OCI-LY7 (cell line): ENCODE measurements at places on chromosomes 12 and 14. TPM values are rescaled to one million over a fixed set of nuclear protein-coding genes. Genes with fewer than 3 reads are reported as not detected.

The PRH2 gene
- not detected in 2 replicates for total RNA-seq

The NTN4 gene
- total RNA-seq, result not detected in 2 replicates

- peak; percentile 58 for DNase-seq
These were observed 155.3 kb upstream of the ATP2B1 start for GRCh38 chr12:89863968-89864367.

DNA sequence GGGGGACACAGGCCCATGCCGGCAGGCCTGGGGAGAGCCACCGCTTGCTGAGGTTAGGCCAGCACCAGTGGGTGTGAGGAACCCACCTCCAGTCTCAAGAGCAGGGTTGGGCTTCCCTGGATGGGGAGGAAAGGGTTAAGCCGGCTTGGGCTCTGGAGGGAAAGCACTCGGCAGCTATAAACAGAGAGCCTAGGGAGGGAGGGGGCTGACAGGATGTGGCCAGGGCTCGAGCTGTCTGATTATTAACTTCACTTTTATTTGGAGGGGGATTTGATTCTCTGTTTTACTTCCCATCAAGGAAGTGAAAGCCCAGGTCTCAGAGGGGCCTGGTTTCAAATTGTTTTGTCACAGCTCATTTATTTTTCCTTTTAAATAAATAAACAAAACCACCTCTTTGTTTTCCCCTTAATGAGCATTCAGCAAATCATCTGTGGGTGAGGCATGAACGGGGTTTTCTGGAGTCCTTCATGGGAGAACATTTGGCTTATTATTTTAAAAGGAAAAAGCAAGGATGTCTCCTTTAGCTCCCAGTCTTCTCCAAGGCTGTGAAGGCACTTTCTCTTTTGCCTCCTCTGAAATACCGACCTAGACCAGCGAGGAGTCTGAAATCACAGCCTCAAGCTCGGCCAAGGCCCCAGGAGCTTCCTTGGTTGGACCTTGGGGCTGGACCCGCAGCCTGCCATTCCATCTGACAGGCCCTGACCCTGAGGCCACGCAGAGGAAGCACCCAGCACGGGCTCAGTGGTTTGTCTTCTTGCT is 21.9 kb upstream of the ZFP36L1 start:
- DNase-seq, result peak; percentile 90

The NOXRED1 gene
- 0.50 and 0.74 TPM in 2 replicates for total RNA-seq

- DNase-seq, result no peak
These were observed 265.0 kb upstream of the LRIG3 start for GRCh38 chr12:59185295-59185694.

DNA sequence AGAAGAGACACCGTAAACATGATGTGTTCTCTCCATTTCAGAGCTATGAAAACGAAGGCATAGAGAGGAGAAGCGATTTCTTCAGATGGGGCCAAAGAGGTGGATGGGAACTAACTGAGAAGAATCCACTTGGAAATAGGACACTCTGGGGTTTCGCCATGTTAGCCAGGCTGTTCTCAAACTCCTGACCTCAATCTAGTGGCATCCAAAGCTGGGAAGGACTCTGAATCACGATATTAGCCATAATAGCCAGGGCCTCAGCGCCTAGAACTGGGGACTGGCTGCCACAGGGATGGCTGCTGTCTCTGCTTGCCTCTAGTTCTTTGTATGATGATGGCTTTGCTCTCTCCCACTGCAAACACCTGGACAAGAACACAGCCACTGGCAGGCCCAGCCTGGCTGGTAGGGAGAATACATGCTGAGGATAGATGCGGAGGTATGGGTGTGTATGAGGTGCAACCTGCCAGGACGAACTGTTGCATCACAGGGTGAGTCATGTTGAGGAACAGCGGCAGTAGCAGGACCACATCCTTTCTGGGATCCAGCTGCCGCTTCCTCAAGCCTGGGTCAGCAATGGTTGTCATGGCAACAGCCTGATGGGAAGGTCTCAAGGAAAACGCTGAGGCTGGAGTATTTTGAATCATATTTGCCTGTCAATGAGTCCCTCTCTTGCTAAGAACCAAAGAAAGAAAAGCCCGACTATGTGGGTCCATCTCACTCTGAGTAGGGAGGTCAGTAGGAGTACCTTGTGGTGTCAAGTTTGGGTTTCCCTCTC is 31.1 kb downstream of the CCDC177 start:
- DNase-seq, result peak; percentile 8

- DNase-seq, result no peak
These were observed 94.3 kb downstream of the AEBP2 start for GRCh38 chr12:19533567-19533966.

- no peak for DNase-seq
These were observed 367.6 kb downstream of the SOX5 start for GRCh38 chr12:23581913-23582312.

- DNase-seq, result no peak
These were observed 28.1 kb upstream of the GPR68 start for GRCh38 chr14:91272341-91273272.
